ENCODE measurements at places on chromosomes 5 and 9. TPM values are rescaled to one million over a fixed set of nuclear protein-coding genes. Genes with fewer than 3 reads are reported as not detected.
A peak's percentile ranks its signal among the peaks of the same experiment; 100 is the strongest.

TPM2 gene
- 181 TPM for polyA plus RNA-seq

IL4 gene
- not detected for polyA plus RNA-seq

MSX2 gene
- polyA plus RNA-seq = 1.1 TPM

SH3RF2 gene
- polyA plus RNA-seq = 0.93 TPM

ADRA1B gene
- 0.76 TPM for polyA plus RNA-seq

ANKRD18A gene
- polyA plus RNA-seq = 2.5 TPM

SEMA5A gene
- 18.4 TPM for polyA plus RNA-seq

GCNT1 gene
- polyA plus RNA-seq = 3.8 TPM

SCAMP1 gene
- polyA plus RNA-seq = 46.7 TPM

STK32A gene
- 4.5 TPM for polyA plus RNA-seq

DNA sequence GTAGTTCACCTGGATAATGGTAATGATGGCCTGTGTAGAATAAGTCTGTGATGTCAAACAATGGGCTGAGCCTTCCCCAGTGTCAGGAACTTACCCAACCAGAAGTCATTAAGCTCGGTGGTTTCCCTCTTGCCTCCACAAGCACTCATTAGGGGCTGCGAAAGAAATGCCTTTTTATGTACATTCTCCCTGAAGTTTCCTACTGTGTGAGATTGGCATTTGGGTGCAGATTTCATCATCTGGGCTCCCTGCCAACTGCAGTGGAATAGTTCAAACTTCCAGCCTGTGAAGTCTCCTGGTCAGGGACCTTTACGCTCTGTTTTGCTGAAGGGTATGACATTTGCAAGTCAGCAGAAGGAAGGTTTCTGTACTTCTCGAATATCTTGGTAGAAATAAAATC, 41.6 kb upstream of the TMEM215 start:
- DNase-seq = no peak

- DNase-seq = peak; percentile 7
These were observed 29.0 kb upstream of the CCDC112 start for GRCh38 chr5:115325296-115325959.

GRCh38 chr5:143896516-143896915, 84.6 kb downstream of the HMHB1 start:
- DNase-seq = no peak

DNA sequence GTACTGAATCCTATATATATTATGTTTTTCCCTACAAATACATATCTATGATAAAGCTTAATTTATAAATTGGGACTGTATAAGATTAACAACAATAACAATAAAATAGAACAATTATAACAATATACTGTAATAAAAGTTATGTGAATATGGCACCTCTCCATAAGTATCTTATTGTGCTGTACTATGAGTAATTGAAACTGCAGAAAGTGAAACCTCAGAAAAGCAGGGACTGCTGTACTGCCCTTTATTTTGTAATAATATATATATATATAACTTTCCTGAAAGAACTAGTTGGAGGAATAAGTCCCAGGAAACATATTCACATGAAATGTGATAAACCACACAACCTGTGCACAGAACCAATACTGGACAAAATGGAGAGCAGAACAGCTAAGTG, 77.3 kb downstream of the PAM start:
- no peak for DNase-seq

DNA sequence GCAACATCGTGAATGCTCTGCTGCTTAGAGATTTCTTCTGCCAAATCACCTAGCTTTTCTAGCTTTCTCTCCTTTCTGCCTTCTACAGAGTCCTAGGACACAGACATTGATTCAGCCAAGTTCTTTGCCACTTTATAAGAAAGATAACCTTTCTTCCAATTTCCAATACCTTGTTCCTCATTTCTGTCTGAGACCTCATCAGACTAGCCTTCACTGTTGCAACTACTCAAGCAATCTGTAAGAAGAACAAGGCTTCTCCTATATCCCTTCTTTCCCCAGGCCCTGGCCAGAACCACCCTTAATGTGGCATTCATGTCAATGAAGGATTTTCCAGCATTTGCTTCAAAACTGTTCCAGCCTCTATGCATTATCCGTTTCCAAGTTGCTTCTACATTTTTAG, 24.3 kb downstream of the FBXO10 start:
- DNase-seq = no peak

DNA sequence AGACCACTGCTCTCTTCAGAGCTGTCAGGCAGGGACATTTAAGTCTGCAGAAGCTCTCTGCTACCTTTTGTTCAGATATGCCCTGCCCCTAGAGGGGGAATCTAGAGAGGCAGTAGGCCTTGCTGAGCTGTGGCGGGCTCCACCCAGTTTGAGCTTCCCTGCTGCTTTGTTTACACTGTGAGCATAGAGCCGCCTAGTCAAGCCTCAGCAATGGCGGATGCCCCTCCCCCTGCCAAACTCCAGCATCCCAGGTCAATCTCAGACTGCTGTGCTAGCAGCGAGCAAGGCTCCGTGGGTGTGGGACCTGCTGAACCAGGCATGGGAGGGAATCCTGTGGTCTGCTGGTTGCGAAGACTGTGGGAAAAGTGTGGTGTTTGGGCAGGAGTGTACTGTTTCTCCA, 59.9 kb downstream of the CAVIN4 start:
- DNase-seq = no peak

DNA sequence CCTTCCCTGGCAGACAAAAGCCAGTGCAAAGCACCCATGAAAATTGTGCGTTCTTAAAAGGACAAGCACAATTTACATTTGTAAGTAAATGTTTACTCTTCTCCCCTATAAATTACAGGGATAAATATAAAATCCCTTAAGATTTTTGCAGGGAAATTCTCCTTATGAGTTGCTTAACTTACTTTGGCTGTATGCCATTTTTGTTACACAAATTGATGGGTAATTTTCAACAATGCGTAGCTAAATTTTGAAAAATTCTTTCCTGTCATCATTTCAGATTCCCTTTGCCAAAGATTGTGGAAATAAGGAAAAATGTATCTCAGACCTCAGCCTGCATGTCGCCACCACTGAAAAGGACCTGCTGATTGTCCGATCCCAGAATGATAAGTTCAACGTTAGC, 64.2 kb upstream of the ITGA2 start:
- DNase-seq = no peak

DNA sequence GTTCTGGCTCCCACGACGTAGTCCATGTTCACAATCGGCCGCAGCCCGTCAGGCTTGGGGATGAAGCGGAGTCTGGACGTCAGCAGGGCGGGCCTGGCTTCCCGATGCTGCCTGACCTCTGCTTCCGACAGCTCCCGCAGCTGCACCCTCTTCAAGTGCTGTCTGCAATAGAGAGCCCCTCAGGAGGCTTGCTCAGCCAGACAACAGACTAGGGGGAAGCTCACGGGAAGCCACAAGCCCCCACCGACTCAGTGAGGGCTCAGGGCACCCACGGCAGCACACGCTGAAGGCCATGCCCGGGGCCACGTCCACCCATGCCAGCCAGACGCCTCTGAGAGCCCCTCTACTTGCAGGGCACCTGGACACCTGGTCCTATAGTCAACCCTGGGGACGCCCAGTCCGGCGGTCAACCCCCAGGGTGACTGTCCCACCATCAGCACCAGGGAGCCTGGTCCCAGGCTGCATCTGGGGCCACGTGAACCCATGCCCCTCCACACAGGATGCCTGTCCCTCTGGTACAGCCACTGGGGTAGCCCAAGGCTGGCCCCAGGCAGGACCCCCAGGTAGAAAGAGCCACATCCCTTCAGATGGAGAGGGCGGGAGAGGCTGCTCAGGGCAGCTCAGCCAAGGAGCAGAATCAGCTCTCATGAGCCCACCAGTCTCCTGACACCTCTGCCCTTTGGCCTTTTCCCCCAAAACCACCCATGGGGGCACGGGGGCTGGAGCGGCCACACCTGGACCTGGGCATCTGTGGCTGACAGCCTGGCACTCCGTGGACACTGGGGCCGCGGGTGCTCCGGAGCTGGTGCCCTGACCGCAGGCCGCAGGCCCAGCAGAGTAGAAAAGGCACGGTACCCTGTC, 14.5 kb downstream of the TERT start:
- DNase-seq = no peak

GRCh38 chr9:14912859-14913258, 2.6 kb upstream of the FREM1 start:
- no peak for DNase-seq

DNA sequence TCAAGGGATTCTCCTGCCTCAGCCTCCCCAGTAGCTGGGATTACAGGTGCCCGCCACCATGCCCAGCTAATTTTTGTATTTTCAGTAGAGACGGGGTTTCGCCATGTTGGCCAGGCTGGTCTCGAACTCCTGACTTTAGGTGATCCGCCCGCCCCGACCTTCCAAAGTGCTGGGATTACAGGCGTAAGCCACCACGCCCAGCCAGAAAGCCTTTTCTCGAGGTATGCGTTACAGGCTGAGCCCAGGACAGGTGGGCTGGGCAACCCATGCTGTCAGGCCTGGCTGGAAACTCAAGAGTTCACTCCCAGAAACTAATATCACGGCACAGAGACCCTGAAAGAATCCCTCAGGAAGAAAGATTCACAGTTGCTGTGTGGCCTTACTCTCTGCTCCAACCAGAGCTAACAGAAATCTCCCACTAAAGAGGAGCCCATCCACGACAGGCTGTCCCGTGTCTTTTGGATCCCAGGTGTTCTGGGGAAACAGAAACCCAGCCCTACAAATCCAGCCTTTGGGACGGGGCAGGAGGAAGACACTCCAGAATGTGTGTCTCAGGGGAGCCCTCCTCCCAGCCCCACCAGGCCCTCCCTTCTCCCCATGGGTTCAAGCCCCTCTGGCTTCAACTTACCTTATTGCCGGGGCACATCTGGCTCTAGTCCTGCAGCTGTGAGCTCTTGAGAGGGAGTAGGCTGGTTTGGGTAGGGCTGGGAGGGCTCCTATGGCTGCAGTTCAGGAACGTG, 400 bp downstream of the TIFAB start:
- no peak for DNase-seq

GRCh38 chr5:127801751-127802476, 98.7 kb downstream of the CCDC192 start:
- DNase-seq = no peak

DNA sequence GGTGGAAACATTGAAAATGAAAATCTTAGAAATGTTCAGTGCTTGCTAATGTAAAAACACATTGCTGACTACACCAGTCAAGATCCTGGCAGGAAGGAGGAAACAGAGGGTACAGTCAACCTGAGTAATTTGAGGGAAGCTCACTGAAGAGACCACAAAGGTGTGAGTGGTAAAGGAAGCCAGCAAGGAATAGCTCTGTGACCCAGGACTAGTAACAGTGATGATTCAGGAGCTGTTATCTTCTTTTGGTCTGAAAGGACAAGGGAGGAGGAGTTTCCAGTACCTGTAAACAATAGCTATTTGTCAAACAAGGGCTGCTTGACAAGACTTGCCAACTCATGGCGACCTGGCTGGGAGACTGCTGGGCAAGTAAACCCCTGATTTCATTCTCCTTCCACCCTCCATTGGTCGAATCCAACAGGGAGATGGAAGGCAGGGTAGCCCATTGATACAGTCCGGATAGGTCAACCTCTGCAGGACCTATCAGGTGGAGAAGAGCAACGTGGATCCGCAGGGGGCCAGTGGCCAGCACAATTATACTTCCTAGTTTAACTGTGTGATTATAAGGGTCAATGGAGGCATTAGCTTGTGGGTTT, 68.1 kb downstream of the MAMDC2 start:
- no peak for DNase-seq

GRCh38 chr5:4233671-4234070, 638.0 kb downstream of the IRX1 start:
- DNase-seq = no peak

DNA sequence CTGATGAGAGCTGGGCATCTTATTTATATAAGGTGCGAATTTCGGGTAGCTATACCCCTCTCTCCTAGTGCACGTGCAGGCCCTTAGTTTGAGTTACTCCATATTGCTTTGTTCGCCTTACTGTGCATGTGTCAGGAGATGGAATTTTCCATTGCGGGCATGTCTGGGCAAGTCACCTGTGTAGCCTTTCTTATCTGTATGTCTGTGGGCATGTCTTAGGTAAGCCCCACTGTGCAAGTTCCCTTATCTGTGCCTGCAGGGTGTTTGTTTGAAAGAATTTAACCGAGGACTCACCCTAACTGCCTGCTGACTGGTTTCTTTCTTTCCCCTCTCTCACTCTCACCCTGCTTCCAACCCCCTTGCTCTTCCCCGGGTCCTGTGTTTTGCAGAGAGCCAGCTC, 140.7 kb upstream of the RANBP3L start:
- no peak for DNase-seq

GRCh38 chr9:123365287-123365880, 9.4 kb downstream of the CRB2 start:
- no peak for DNase-seq

DNA sequence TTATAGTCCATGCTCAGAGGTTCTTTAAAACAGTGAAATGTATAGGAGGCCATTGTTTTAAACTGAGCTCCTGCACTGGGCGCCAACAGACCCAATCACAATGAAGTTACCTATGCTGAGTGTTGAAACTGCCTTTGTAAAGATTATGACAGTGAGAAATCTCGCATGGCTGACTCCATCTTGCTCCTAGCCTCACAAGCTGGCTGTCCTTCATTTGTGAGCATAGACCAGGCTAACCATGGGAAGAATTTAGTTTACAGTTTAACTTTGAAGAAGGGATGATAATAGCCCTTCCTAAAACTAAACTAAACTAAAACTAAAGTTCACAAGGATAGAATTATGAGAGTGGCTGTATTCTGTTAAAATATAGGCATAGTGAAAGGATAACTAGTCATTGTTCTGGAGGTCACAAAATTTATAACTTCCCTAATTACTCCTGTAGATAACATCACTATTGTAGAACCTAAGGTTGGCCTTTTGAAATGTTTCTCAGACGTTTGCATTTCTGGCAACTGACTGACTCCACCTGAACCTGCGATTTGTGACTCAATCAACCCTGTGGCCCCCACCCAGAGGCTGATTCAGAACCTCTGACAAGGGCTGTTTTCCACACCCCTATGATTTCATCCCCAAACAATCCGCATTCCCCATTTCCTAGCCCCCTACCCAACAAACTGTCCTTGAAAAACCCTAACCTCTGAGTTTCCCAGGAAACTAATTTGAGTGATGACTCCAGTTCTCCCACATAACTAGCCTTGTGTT, 59.1 kb downstream of the HMHB1 start:
- DNase-seq = no peak

GRCh38 chr5:34487159-34487879, 168.8 kb upstream of the RAI14 start:
- no peak for DNase-seq

DNA sequence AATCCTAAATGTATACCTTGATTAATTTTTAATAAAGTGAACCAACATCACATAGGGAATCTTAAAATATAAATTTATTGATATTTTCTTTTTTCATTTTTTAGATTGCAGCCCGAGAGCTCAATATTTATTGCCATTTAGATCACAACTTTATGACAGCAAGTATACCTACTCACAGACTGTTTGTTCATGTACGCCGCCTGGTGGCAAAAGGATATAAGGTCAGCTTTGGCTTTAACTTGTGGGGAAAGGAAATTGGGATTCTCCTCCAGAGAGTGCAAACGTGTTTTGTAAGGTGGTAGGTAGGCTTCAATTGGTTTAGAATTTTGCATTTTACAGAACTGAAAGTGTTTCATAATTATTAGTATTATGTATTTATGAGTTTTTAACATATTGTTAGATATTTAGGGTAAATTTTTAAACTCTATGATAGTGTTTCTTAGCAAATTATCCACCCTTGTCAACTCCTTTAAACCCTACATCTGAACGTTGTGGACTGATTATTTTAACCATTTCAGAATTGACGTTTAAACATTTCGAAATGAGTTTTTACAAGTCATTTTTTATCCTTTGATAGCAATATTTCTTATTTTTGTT, 17.5 kb upstream of the DHFR start:
- DNase-seq = peak; percentile 36

GRCh38 chr5:141017943-141018342, 33.2 kb upstream of the PCDHB1 start:
- no peak for DNase-seq

Data from right lung (tissue), 10 donors.